ENCODE measurements at places on chromosomes 12 and 14.

GRCh38 chr12:85029456-85029855 lies 6.6 kb downstream of the TSPAN19 start:
- DNase-seq, result no peak

DNA sequence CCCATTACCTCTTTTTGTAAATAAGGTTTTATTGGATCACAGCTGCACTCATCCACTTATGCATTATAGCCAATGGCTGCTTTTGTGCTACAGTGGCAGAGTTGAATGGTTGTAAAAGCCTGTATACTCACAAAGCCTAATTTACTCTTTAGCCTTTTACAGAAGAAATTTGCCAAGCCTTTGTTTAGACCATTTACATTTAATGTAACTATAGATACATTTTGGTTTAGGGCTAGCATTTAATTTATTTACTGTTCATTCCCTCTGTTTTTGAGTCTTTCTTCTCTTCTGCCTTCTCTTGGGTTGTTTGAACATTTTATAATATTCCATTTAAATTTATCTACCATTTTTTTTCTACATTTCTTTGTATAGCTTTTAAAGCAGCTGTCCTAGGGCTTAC lies 217.1 kb upstream of the AMIGO2 start:
- DNase-seq, result no peak

DNA sequence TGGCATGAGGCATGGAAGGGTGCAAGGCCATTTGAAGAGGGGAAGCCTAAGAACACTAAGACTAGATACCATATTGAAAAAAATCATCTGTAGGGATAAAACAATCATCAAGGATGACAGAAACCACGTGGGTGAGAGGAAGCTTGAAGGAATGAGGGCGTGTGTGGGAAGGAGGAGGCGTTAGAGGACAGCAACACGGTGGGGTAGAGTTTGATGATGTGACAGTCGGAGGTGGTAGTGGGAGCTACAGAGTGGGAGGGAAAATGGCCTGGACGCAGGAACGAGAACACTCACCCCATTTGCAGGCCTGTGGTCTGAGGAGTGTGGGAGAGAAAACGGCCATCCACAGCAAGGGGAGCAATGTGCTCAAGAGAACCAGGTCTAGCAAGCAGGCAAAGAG lies 25.4 kb upstream of the NUDT4 start:
- DNase-seq, result no peak

DNA sequence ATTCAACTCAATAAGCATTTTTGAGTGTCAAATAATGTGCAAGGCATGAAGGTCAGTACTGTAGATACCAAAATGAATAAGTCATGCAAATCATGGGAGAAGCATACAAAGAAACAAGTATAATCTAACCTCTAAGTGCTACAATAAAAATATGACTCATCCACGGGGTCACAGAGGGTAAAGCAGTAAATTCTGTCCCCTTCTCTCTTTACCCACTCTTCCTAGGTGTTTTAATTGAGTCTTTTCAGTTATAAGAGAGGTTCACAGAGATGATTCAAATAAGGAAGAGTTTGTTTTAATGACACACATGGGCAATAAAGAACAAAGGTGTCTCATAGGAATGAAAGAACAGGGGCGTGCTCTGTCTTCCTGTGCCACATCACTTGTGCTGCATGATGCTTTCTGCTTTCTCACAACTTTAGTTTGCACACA lies 71.5 kb upstream of the DAAM1 start:
- DNase-seq, result no peak

DNA sequence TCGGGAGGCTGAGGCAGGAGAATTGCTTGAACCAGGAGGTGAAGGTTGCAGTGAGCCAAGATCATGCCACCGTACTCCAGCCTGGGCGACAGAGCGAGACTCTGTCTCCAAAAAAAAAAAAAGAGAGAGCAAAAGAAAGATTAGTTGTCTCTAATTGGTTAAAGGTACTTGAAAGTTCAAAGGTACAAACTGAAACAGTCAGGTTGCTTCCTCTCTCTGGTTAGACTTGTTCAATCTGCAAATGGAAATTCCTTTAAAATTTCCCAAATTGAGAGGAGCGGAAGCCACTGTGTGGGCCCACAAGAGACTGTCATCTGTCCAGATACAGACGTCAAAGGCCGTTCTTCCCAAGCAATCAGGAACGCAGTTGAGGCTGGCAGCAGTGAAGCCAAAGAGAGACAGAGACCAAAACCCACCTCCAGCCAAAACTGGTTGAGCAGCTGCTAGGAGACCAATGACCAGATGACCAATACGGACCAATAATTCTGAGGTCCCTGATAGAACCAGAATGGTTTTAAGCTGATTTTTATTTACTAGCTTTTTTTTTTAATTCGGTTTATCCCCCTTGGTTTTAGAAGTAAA lies 63.6 kb downstream of the GCH1 start:
- DNase-seq, result no peak

DNA sequence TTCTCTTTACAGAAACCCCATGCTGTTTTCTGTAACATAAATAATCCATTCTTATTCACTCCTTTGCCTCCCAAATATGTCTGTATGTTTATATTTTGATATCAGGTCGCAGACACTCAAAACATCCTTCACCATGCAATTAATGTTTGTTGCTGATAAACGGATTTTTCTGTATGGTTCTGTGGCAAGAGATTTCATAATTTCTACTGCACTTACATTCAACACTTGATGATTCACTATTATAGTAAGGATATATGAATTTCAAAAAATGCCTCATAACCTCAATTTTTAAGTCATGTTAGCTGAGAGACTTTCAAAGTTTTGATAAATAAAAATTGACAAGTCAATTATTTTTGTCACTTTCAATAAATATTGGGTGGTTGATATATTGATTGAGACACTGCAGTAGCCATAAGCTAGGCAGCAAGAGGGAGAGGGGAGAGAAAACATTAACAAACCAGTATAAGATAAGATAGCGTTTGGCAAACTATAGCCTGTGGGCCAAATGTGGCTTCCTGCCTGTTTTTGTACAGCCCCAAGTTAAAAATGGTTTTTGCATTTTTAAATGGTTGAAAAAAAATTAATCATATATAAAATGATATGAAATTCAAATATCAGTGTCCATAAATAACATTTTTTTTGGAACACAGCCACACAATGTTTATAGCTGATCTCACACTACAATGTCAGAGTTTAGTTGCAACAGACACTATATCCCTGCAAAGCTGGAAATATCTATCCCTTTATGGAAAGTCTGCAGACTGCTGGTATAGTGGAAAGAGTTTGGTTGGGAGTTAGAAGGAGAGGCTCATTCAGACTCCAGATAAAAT lies 18.3 kb downstream of the ALDH6A1 start:
- no peak for DNase-seq

GRCh38 chr12:99454539-99455172 lies 192.9 kb upstream of the GARIN6 start:
- no peak for DNase-seq

Data from stimulated activated CD8-positive, alpha-beta memory T cell treated with anti-CD3 and anti-CD28 coated beads, Interleukin-4, amount 100 ng/mL, for 1 hour (primary cell).